ENCODE measurements at places on chromosomes 2 and 18.

GRCh38 chr2:163265562-163265961 is 427.0 kb upstream of the KCNH7 start:
- no peak for DNase-seq

DNA sequence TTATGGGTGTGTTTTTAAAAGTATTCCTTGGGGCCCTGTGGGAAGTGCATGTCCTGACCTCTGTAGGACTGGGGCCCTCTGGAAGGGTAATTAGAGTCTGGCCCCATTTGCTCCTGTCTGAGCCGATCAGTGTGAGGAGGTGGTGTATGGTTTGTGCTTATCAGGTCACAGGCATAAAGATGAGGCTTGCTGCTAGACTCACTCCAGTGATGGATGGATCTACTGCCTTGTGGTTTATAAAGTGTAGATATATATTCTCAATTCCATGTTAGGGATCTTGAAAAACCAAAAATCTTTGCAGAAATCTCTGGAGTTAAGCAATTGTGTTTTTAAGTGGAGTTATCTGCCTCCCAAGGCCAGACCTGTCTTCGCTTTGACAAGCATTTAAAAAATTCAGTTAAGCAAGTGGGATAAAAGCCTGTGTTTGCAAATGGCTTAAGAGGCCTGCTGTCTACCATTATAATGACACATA is 182.4 kb downstream of the PTPRM start:
- no peak for DNase-seq

GRCh38 chr2:151437630-151438029 is 27.9 kb downstream of the RIF1 start:
- no peak for DNase-seq

DNA sequence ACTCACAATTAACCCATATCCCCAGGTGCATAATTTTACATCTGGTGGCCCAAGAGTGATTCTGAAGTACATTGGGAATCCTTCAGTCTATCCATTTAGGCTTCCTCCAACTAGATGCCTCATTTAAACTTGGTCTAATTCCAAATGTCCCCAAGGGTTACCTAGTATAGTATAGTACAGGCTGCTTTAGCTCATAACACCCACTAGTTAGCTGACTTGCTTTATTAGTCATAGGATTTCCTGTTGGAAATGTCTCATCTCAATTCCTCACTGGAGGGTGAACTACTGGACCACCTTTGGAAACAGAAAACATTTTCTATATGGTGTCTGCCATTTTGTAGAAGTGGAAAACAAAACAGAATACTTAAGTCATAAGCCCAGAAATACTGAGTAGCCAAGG is 202.5 kb upstream of the SESTD1 start:
- DNase-seq: no peak

- DNase-seq: no peak
Observed at GRCh38 chr18:45482286-45482685, 133.0 kb upstream of the SLC14A2 start.

DNA sequence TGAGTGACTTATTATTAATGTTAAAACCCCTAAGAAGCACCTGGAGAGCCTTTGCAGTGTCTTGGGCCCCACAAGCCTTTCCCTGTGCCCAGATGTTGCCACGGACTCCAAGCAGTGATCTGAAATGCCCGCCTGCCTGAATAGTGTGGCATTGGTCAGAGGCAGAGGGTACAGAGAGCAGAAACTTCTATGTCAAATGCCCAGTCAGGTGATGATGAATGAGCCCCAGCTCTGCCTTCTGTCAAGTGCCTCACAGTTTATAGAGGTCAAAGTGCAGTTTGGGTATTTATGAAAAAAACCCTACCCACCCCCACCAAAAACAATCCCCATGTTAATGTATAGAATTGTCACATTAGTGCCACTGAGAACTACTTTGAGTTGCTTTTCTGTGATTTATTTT is 170.0 kb upstream of the SIX3 start:
- DNase-seq: no peak

DNA sequence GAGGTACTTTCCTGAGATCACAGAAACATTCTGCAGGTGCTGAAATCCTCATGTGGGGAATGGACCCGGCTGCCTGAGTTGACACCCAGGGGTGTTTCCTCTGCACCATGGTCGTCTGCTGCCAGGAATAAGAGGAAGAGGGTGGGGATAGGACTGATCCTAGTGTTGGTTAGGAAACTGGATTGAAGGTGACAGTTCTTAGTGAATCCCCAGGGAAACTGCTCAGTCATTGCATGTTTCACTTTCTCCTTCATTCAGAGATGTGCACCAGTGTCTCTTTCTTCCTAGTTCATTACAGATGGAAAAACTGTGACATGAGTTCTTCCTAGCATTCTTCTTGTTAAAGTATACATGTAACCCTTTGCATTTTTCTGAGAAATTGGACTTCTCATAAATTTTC is 294.3 kb downstream of the PTGR3 start:
- no peak for DNase-seq

DNA sequence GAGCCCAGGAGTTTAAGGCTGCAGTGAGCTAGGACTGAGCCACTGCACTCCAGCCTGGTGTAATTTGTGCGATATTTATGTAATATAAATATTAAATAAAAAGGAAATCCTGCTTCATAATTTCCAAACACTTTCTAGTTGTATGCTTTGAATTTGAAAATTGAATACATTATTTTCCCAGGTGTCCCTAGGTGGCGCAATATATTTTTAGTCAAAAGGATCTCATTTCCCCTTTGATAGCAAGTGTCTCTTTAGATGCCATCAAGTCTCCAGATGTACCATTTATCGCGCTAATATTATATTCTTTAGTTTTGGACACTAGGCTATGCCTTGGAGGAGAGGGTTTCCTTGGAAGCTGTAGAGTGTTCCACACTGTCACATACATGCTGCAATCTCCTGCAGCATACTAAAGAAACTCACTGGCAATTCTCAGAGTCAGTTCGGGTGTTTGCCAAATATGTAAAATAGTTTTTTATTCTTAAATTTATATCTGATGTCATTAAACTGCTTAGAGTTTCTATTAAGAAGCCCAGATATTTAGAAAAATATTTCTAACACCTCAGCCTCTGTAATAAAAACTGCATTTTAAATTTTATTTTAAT is 5.6 kb upstream of the WDR7 start:
- no peak for DNase-seq

GRCh38 chr2:39546937-39547336 is 109.9 kb upstream of the MAP4K3 start:
- no peak for DNase-seq

DNA sequence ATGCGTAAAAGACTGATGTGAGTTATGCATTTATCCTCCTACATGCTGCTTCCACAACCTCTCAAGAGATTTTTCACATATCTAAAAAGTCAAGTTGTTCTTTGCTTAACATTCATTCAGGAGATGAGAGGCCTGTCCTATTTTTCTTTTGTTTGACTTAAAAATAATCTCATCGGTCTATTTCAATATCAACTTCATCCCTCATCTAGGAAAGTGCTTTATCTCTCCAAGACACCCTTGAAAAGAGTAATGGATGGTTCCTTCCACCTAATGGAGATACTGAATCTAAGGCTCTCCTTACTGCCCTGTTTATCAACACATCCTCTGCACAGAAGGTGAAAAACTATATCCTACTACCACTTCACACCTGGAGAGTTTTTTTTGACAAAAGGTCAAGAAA is 2.4 kb downstream of the NFE2L2 start:
- no peak for DNase-seq
